ENCODE measurements at places on chromosomes 5 and 9.

DNA sequence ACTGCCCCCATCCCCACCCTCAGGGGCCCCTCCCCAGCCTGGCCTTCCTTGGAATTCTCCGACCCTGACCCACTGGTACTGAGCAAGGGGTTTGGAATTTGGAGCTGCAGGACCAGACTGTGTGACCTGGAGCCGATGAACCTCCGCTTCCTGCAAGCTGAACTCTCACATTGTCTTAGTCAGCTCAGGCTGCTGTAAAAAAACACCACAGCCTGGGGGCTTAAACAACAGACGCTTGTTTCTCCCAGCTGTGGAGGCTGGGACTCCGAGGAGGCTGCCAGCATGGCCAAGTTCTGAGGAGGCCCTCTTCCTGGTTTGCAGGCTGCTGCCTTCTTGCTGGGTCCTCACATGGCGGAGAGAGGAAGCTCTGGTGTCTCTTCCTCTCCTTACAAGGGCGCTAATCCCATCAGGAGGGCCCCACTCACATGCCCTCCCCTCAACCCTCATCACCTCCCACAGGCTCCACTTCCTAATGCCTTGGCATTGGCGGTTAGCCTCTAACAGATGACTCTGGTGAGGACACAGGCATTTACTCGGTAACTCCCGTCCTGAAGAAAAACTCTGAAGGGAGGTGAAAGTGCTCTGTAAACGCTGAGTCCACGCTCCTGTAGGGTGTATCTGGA, 42.4 kb downstream of the C5orf15 start:
- no peak for DNase-seq

- DNase-seq, result no peak
These were observed 2.0 kb downstream of the CLK4 start for GRCh38 chr5:178624631-178625546.

DNA sequence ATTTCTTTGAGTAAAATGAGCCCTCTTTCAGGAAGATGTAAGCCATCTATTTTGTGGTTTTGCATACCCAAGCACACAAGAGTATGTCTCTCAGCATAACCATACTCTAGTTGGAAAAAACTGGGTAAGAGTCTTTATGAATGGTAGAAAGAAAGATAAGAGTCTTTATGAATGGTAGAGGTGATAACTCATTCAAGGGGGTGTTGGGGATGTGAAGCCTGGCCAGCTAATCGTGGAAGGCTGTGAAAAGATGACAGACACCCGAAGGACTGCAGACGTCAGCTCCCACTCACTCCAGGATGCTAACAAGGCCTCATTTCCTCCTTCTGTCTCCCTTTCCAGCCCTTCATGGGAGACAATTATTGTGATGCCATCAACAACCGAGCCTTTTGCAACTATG, 228.5 kb downstream of the PAPPA start:
- no peak for DNase-seq

GRCh38 chr9:76311537-76311936, 82.7 kb downstream of the RFK start:
- DNase-seq, result no peak

- DNase-seq, result peak; percentile 17
These were observed at the start of gene NIM1K for GRCh38 chr5:43191740-43192557. NIM1K (plus strand) TSS chr5:43192225; CDS start chr5:43245776, 53,551 bp downstream.

- no peak for DNase-seq
These were observed 201.7 kb downstream of the MARCHF11 start for GRCh38 chr5:15977851-15978250.

- no peak for DNase-seq
These were observed 135.6 kb downstream of the DOCK2 start for GRCh38 chr5:169772688-169773087.

DNA sequence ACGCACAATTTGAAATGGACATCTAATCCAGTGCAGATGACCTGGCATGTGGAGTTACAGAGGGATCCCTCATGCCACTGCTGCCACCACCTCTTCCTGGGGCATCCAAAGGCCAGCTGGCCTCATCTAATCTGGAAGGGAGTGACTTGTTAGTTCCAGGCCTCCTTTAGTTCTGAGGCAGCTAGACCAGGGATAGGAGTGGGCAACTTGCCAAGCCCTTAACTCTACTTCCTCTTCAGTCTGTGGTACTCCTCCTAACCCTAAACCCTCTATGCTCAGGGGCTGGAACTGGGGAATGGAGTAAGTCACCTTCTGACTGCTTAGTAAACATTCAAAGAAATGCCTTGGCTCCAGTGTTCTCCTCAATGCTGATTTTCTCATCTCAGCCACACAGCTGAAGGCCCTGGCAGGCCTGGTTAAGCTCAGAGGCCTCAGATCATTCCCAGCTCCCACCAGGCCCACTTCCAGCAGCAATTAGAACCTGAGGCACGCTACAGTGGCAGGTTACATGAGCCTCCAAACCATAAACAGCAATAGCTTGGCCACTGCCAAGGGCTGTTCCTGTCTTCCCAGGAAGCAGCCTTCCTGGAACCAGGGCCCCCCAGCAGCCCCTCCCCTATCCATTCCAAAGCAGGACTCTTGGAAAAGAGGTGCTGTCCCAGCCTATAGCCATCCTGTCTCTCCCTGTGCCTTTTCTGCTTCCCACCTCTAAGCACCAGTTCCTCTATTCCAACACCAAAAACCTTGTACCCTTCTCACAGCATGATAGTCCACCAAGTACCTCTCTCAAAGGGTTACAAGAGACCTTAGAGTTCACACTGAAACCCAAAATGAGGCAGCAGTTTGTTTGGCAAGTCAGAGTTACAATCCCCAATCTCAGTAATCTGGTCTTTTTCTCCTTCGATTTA, 2.0 kb downstream of the EIF4EBP3 start:
- DNase-seq, result peak; percentile 25

- DNase-seq, result no peak
These were observed 32.2 kb upstream of the TNFAIP8 start for GRCh38 chr5:119323601-119324000.

GRCh38 chr9:75432888-75433287, 344.6 kb downstream of the OSTF1 start:
- no peak for DNase-seq

GRCh38 chr5:180499684-180500083, 5.5 kb downstream of the CNOT6 start:
- DNase-seq, result no peak

DNA sequence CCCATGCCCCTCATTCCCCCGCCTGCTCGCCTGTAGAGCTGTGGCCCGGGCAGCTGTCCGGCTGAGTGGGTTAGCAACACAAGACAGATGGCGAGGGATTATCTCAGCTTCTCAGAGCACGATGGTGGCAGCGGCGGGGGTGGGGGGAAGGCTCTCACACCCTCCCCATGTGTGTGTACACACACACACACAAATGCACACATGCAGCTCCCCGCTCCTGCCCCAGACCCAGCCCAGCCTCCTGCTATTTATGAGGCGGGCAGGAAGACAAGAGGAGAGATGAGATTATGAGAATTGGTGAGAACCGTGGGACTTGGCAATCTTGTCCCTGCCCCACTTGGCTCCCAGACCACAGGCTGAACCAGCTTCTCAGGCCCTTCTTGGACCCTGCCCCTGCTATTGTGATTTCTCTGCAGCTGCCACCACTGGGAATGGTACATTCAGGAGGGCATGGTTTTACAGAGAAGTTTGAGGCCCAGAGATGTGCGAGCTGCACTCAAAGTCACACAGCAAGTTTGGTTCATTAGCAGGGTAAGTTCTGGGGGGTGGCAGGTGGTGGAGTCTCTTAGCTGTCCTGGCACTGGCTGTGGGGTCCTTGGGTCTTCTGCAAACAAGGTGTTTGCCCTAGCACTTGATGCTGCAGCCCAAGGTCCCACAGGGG, 51.0 kb upstream of the PSD2 start:
- no peak for DNase-seq

- no peak for DNase-seq
These were observed 29.2 kb upstream of the TGFBI start for GRCh38 chr5:135999406-136000139.

DNA sequence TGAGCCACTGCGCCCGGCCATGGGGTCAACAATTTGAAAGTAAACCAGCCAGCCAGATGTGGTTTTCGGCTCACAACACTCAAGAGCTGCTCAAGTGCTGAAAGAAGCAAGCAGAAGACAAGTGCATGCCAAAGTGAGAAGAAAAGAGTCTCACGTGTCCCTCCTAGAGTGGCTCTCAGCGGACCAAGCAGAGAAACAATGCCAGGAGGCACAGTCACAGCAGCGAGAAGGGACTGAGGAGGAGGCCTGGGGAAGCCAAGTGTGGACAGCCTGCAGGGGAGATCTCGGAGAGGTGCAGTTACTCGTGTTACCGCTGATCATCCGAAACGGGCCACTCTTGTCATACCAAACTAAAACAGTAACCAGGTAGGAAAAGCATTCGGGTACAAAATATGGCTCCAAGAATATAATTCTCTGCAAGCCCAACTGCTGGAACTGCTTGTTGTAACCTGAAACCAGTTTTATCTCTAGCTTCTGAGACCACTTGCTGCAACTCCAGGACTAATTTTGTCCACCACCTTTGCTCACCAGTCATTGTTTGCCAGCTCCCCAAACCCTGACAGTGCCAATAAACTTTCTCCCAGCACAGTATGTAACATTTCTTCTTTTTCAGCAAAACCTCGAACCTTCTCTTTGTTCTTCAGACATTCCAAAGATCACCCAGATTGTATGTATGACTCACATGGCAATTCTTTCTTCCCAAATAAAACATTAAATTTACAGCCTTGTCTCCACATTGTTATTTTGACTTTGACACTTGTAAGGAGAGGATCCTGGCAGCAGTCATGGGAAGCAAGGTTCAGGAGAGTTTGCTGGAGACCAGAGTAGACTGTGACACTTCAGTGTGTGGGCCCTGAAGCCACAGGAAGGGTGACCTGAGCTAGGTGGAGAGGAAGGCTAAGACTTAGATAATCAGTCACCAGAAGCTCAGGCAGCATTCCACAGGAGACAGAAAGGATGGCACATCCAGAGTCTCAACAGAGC, 6.3 kb downstream of the SLC35D2 start:
- DNase-seq, result no peak

GRCh38 chr9:19809422-19810269, 20.8 kb upstream of the SLC24A2 start:
- no peak for DNase-seq

DNA sequence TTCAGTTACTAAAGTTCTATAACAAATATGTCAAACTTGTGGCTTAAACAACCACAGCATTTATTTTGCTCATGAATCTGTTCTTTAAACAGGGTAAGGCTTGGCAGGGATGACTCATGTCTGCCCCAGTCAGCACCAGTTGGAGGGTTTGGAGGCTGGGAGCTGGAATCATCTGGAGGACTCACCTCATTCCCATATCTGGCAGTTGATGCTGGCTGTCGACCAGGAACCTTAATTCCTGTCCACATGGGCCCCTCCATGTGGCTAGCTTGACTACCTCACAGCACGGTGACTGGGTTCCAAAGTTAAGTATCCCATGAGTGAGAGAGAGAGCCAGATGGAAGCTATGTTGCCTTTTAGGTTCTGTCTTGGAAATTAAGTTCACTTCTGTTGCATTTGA, 13.8 kb upstream of the CCL28 start:
- no peak for DNase-seq

DNA sequence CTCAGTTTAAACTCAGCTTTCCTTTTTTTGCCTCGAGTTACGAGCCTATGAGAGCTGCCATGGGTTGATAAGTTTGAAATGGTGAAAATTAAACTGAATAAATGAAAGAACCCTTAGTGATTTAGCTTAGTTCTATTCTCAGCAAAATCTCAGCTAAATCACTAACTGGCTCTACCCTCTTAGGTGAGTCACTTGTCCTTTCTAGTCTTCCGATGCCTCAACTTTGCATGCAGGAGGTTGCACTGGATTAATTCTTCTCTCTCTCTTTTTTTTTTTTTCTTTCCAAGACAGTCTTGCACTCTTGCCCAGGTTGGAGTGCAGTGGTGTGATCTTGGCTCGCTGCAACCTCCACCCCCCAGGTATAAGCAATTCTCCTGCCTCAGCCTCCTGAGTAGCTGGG, 83.9 kb downstream of the PAPPA start:
- no peak for DNase-seq

- DNase-seq, result no peak
These were observed 32.8 kb upstream of the NSMF start for GRCh38 chr9:137491735-137492432.

GRCh38 chr5:128534726-128535125, 3.3 kb downstream of the FBN2 start:
- no peak for DNase-seq

- DNase-seq, result no peak
These were observed 43.0 kb downstream of the ARHGAP26 start for GRCh38 chr5:142813220-142813619.

DNA sequence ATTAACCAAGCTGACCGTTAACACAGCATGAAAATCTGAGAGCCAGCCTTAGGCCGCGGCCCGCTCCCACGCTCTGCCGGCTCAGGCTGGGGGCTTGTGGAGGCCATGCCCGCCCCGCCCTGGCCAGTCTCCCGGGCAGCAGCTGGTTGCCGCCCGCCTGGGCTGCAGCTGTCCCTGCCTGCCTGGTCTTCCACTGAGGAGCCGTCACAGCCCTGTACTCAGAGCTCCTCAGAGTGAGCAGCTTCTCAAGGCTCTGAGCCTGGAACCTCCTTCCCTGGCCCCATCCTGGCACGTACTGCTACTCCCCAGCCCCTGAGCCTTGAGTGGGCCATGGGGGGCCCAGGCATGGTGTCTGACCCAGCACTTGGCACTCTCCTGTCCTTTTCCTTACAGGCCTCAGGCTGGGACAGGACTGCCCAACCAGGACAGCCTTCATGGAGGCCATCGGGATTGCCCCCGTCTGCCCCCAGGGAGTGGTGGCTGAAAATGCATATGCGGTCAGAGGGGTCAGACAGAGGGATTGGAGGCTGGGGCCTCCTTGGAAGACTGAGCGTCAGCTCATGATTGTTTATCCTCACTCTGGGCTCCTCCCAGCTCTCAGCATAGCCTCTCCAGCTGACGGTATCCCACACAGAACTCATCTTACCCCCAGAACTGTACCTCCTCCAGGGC, 11.9 kb downstream of the FGFR4 start:
- DNase-seq, result no peak

DNA sequence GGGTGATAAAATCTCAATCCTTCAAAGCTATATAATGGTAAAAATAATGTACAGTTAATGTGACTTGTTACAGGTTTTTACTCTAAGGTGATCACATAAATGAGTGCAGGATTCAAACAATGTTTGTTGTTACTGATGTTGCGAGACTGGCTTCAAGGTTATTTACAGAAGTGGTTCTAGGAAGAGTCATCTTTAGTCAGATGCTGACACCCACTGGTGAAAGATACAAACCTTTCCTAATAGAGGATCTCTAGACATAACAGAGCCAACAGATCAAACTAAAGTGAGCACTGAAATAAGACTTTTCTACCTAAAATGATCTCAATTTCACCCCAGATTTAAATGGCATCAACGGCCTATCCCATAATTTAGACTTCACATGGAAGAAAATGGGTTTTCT, 20.2 kb downstream of the ARSB start:
- peak; percentile 26 for DNase-seq

- no peak for DNase-seq
These were observed 182.5 kb upstream of the PIK3R1 start for GRCh38 chr5:68033029-68033428.

GRCh38 chr9:99592834-99593574, 228.7 kb upstream of the NR4A3 start:
- DNase-seq, result no peak

DNA sequence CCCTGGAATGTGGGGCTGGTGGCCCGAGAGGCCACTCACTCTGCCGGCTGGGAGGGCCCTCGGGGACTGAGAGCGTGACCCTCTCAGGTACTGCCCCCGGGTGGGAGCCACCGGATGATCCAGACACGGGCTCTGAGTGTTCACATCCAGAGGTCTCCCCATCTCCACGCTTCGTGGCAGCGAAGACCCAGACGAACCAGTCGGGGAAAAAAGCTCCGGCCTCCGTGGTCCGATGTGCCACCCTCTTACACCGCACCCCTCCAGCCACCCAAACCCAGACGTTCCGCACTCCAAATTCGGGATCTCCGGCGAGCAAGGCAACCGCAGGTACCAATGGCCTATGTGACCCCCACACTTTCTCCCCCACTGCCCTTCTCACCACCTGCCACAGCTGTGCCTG, 49.5 kb downstream of the AMBP start:
- DNase-seq, result no peak
